ENCODE measurements at places on chromosomes 16 and 17. TPM values are rescaled to one million over a fixed set of nuclear protein-coding genes. Genes with fewer than 3 reads are reported as not detected.
A peak's percentile ranks its signal among the peaks of the same experiment; 100 is the strongest.

- DNase-seq: no peak
Observed at GRCh38 chr16:30893417-30893743, 497 bp downstream of the BCL7C start.

DNA sequence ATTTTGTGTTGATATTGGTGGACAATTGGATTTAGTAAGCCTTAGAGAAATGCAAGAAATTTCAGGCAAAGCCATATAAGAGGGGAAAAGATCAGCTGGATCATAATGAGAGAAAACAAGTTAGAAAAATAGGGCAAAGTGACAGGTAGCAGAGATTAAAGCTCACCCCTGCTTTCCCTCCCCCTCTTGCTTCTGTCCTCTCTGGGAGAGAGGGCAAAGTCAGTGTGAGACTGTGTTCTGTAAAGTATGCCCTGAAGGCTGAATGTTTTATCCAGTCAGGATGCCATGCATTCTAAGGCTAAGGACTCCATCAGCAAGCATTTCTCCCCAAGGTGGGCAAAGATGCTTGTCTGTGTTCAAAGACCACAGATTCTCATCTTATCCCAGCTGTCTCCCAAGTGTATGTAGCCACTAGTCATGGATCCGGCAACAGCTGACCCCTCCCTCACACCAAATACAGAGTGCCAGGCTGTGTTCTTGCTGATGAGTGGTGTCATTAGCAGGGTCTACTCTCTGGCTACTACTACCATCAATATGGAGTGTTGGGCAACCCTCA, 136.2 kb upstream of the DNAH9 start:
- DNase-seq: no peak

- no peak for DNase-seq
Observed at GRCh38 chr16:88701581-88702370, 4.4 kb downstream of the RNF166 start.

METTL26 gene
- total RNA-seq: 49.6 TPM

GRCh38 chr17:81930142-81931125, 2.9 kb upstream of the MAFG start:
- DNase-seq: no peak

DNA sequence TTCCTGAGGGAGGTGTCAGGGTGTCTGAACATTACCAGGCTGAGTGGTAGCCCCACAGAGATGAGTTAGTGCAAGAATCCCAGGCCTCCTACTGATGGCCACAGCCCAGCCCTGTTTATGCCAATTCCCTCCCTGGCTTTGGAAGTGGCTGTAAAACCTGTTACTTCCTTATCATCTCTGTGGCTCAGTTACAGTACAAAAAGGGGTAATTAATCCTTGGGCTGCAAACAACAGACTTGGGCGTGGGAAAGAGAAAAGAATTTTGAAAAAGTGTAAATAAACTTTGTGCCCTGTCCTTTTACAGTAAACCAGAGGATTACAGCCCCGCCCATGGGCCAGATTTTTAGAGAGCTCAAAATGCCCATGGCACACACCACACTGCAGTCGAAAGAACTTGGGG, 73.1 kb upstream of the AXIN2 start:
- no peak for DNase-seq

- DNase-seq: no peak
Observed at GRCh38 chr17:61833536-61834193, 29.7 kb downstream of the BRIP1 start.

DNA sequence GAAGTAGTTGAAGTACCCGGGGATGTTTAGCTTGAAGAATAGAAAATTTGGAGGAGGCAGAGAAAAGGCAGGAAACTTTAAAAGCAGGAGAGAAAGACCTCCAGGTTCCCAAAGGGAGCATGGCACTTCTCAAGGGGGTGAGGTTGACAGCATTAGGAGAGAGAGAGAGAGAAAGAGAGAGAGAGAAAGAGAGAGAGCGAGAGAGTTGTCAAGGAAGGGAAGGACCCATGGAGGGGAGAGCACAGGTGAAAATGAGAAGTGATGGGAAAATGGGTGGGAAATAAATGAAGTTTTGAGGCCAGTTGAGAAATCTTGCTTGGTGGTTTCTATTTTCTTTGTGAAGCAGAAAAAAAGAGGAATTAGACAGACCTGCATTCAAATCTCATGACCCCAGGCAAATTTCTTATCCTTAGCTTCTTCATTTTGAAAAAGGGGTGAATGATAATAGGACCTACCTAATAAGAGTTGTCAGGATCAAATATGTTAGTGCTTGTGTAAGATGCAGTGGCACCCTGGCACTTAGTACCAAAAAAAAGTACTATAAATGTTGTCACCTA, 24.0 kb downstream of the PRKCB start:
- DNase-seq: no peak

DNA sequence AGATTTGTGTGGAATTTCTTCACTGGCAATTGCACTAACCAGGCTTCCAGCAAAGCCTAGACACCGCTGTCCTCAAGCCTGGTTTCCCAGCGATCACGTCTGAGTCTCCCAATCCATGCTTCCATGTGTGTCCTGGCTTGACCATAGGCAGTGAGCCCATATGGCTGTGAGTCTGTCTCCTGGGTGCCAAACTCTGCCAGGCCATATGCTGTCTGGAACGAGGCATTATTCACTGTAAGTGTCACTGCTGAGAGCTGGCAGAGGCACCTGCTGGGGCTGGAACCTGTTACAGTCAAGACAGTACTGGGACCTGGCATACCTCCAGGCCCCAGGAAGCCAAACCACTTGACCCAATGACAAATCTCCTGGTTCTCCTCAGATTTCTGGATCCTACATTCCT, 60.4 kb downstream of the HS3ST2 start:
- DNase-seq: no peak

DNA sequence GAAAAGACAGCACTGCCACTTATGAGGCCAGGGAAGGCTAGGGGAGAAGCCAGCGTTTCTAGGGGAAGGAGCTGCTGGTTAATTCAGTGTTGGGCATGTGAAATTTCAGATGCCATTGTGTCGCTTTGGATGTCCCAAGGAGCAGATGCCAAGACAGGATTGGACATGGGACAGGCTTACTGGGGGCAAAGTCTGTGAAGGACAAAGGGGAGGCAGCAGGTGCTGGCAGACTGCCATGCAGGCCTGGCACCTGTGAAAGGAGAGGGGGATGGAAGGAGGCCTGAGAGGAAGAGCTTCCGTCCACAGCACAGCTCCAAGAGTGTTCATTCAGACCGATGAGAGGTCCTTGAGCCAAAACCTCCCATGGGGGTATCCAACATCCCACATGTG, 255.5 kb upstream of the RPL38 start:
- no peak for DNase-seq

B3GNT9 gene
- 2.0 TPM for total RNA-seq

NBR1 gene
- 78.9 TPM for total RNA-seq

- no peak for DNase-seq
Observed at GRCh38 chr16:54489225-54490111, 202.9 kb upstream of the IRX3 start.

DNA sequence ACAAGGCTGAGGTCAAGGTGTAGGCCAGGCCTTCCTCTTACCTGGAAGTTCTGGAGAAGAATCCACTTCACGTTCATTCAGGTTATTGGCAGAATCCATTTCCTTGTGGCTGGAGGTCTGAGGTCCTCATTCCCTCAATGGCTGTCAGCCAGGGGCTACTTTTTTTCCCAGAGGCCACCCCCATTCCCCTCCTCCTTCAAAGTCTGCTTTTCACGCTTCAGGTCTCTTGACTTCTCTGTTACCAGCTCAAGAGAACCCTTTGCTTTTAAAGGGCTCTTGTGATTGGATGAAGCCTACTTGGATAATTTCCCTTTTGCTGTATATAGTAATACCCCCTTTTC, 55.1 kb upstream of the LGALS9 start:
- no peak for DNase-seq

DNA sequence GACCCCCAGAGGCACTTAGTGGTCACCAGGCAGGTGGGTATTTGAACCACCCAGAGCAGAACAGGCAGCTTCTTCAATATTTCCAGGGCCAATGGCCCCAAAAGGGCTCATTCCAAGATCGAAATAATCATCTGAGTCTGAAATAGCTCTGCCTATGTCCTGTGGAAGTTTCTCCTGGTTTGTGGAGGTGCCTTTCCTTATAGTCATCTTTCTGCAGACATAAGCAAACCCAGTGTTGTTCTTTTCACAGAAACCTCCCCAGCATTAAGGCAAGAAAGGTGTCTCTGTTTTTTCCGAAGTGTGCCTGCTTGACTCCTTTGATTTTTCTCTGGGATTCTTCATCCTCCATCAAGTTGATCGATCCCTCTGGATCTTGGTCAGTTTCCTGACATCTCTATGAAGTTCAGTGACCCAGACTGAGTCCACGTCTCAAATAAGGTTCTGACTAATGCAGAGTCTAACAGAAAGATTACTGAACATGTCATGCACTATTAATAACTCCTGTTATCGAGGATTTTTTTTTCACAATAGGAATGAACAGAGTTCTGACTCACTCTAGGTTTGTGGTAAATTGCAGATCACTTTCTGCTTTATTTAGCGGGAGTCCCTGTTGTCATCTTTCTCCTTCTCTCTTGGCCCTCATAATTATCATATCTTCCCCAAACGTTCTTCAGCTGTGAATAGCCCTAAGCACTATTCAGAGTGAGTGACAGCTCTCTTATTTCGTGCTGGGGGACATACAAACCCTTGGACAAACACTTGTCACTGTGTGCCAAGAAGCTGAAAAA, 1.5 kb downstream of the LRRC3C start:
- no peak for DNase-seq

GRCh38 chr16:54125751-54126655, 160.6 kb downstream of the IRX3 start:
- DNase-seq: no peak

GRCh38 chr17:19016297-19016696, 11.7 kb upstream of the FAM83G start:
- no peak for DNase-seq

ARHGDIG gene
- 0.92 TPM for total RNA-seq

DNA sequence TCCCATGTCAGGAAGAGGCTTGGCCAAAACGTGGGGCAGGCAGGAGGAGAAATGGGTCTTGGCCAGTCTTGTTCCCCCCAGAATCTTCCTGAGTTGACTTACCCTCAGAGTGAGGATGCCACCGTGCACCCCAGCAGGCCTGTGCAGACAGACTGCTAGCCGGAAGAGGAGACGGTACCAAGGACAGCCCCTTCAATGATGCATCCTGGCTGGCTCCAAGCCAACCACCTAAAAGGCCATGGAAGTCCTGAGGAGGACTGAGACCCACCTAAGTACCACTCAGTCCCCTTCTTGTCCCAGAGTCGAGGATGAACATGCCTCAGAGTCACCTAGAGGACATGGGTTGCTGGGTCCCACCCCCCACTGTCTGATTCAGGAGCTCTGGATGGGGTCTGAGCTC, 46.7 kb upstream of the RCVRN start:
- DNase-seq: no peak

- no peak for DNase-seq
Observed at GRCh38 chr17:78889531-78889930, 13.5 kb downstream of the CEP295NL start.

- peak; percentile 34 for DNase-seq
Observed at GRCh38 chr16:11556945-11557720, 29.6 kb downstream of the LITAF start.

GRCh38 chr16:11143372-11144035, 112.5 kb downstream of the SOCS1 start:
- no peak for DNase-seq

ZSCAN10 gene
- 0.29 TPM for total RNA-seq

ST6GALNAC2 gene
- 7.5 TPM for total RNA-seq

DNA sequence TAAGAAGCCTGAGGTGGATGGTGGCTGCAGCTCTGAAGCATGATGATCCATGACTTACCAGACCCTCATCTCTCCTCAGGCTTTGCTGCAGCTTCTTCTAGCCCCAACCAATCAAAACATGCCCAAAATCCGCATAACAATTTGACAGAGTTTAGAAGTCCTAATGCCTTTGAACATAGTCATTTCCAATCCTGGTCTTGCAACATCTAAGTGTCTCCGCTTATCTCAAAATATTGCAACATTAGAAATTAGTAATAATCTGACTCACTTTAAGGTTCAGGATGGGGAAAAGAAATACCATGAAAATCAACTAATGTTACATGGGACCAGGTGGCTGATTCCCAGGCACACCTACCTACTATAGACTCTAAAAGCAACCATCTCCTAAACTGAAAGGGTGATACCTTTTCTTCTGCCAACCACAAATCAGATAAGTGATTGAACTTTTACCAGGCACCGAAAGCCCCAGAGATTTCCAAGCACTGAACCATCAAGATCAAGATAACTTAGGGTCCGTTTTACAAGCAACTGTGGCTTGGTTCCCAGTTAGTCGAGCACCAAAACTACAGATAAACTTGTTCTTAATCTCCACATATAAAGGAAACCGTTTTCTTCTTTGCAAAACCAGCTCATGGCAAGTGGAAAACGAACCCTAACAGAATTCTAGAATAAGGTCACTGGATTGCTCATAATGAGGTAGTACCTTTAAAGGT, 14.0 kb downstream of the ERN1 start:
- no peak for DNase-seq

GRCh38 chr16:57686577-57686976, 8.0 kb upstream of the DRC7 start:
- no peak for DNase-seq

GRCh38 chr16:56862776-56863175, 2.2 kb upstream of the SLC12A3 start:
- DNase-seq: no peak

- DNase-seq: no peak
Observed at GRCh38 chr16:30931068-30931650, 7.8 kb downstream of the FBXL19 start.

OMG gene
- 0.95 TPM for total RNA-seq

- DNase-seq: no peak
Observed at GRCh38 chr17:46869296-46869695, 17.9 kb downstream of the WNT9B start.

- no peak for DNase-seq
Observed at GRCh38 chr17:74243013-74243755, 29.8 kb downstream of the TTYH2 start.

TMC5 gene
- total RNA-seq: not detected

APOBR gene
- 28.8 TPM for total RNA-seq

DNA sequence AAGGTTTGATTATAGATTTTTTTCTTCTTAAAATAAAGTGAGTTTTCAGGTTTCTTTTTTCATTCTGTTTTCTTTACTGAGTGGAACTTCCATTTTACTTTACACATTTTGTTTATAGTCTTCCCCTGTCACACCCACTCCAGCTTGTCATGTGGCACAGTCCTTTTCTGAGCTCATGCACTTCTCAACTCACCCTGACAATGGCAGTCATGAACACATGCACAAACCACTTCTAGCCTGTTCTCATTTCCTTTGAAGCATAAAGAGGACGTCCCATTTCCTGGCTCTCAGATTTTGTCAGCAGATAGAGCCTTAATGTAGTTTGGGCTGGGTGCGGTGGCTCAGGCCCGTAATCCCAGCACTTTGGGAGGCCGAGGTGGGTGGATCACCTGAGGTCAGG, 168.0 kb downstream of the AHSP start:
- no peak for DNase-seq

- DNase-seq: no peak
Observed at GRCh38 chr17:73639932-73640331, 4.3 kb downstream of the SDK2 start.

GRCh38 chr17:80453126-80453997, 23.0 kb downstream of the NPTX1 start:
- no peak for DNase-seq

- no peak for DNase-seq
Observed at GRCh38 chr17:57260325-57261083, 4.2 kb downstream of the MSI2 start.

BLTP2 gene
- total RNA-seq: 144 TPM

MYH8 gene
- total RNA-seq: not detected

GRCh38 chr17:78364436-78365281, 4.8 kb upstream of the SOCS3 start:
- DNase-seq: no peak
